Mammary epithelial cell (primary cell): ENCODE measurements at places on chromosomes 1 and 21.

GRCh38 chr1:26785611-26786436 lies 1.9 kb upstream of the PIGV start:
- no peak for DNase-seq

DNA sequence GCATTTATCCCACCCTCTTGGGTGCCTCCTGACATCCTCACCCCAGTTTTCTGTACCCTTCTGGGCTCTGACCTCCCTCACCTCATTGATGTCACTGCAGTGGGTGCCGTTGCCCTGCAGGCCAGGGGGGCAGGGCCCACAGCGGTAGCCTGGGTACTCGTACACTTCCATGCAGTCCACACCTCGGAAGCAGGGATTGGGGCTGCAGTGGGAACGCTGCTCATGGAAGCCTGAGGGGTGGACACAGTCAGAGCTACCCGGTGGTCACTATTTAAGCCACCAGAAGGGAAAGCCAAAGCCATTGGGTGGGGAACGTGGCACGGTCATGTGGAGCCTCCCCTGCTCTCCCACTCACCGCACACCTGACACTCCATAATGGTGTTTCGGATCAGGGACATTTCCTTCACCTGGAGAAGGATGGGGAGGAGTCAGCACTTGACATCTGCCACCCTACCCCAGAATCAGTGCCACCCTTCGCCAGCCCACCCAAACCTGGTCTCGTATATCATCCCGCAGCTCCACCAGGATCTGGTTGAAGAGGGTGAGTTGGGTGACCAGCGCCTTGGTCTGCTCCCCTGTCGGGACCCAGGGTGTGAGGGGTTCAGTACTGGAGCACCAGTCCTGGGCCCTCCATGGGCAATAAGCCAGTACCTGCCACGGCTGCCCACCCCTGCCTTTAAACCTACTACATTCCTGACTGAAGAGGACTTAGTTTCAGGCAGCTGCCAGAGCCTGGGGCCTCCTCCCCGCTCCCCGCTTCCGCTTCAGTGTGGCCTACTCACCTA lies 4.8 kb downstream of the THBS3 start:
- no peak for DNase-seq

DNA sequence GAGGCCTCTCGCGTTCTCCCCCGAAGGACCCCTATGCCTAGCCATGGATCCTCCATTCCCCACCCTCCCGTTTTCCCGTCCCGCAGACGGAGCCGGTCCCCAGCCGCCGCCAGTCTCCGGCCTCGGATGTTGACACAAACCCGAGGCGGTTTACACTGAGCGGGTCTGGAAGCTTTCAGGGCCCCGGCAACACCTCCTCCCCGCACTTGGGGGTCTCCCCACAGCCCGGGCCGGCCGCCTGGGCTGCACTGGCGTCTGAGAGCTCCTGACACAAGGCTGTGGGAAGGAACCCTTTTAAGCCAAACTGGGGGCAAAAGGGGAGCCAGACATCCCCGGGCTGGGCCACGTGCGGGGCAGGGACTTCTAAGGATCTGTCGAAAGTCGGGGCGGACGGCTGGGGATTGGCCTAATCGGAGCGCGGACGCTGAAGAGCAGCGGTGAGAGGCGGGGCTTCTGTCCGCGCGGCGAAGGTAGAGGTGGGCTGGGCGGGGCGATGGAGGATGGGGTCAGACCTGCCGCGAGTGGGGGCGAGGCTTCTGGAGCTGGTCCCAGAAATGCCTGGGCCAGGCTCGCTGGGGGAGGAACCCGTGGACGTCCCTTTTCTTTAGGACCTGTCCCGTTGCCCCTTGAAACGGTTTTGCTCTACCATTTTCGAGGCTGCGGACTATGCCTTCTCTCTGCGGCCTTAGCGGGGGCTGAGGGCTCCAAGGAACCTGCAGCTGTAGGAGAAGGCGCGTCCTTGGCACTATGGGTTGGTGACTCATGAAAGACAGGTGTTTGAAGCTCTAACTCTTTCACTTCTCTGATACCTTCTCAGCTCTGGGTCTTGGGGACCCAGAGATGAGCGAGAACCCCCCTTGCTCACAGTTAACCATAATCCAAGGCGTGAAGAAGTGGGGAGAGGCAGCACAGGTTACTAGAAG lies 1.2 kb upstream of the HPCAL4 start:
- no peak for DNase-seq

GRCh38 chr1:53568540-53568939 lies 109.3 kb downstream of the DMRTB1 start:
- no peak for DNase-seq

DNA sequence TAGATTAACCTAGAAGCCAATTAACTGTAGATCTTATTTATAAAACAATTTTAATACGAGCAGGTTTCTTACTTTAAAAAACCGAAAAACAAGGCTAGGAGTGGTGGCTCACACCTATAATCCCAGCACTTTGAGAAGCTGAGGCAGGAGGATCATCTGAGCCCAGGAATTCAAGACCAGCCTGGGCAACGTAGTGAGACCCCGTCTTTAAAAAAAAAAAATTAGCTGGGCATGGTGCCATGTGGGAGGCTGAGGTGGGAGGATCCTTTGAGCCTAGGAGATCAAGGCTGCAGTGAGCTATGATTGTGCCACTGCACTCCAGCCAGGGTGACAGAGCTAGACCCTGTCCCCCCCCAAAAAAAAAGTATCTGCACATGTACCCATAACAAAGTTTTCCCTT lies 89.3 kb upstream of the QSOX1 start:
- DNase-seq, result no peak

DNA sequence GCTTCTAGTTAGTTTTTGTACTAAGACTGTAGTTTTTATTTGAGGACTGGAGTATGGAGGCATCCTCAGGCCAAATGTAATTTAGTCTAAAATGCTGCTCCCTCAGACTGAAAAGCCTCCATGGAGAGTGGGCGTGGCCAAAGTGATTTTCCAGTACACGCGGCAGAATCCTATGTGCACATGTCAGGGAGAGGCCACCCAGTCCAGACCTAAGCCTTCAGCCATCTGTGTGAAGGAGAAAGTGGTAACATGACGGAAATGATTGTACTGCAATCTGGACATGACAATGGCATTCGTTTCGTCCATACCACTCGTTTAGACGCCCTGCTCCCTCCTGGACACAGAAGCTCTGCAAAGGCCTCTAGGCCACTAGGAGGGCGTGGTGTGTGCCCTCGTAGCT lies 56.2 kb downstream of the PCP4 start:
- no peak for DNase-seq

DNA sequence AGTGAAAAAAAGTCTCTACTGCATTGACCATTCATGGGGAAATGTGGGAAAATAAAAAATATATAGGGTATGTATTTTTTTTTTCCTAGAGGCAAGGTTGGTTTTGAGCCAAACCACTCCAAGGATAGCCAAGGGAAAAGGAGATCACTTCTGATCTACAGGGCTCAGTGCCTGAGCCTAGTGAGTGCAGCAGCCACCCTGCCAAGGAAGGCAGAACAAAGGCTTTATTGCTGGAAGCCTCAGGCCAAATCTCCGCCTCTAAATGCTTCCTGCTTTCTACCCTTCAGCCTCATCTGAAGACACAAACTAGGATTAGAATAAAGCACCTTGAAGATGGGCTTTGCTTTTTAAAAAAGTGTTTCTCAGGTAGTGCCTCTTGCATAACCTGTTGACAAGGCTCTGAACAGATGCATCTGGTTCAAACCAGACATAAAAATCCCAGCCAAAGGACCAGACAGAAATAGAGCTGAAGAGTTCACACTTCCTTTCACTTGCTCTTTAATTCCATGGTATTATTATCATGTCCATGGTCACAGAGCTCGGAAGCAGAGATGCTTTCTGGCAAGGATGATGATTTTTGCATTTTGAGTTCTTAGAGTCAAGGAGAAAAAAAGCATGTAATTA lies 10.5 kb downstream of the C1orf115 start:
- DNase-seq, result peak; percentile 2

- DNase-seq, result no peak
Observed at GRCh38 chr1:204640578-204640977, 45.0 kb downstream of the LRRN2 start.

- DNase-seq, result no peak
Observed at GRCh38 chr1:155996166-155996565, 17.8 kb upstream of the ARHGEF2 start.

DNA sequence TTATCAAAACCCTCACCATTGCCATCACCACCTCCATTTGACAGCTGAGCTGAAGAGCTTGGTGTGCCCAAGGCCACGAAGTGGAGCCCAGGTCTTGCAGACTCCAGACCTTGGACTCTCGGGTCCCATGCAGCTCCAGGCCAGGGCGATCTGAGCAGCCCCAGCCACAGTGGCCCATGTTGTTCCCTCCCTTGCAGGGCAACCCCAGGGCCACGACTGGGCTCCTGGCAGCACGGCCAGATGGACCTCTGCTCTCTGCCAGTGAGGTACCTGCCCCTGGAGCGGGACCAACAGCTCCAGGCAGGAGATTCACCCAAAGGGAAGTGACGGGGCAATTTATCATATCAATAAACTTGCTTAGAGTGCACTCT lies 182.7 kb upstream of the VAMP3 start:
- no peak for DNase-seq

- DNase-seq, result no peak
Observed at GRCh38 chr1:19322481-19322880, 10.4 kb downstream of the SLC66A1 start.

DNA sequence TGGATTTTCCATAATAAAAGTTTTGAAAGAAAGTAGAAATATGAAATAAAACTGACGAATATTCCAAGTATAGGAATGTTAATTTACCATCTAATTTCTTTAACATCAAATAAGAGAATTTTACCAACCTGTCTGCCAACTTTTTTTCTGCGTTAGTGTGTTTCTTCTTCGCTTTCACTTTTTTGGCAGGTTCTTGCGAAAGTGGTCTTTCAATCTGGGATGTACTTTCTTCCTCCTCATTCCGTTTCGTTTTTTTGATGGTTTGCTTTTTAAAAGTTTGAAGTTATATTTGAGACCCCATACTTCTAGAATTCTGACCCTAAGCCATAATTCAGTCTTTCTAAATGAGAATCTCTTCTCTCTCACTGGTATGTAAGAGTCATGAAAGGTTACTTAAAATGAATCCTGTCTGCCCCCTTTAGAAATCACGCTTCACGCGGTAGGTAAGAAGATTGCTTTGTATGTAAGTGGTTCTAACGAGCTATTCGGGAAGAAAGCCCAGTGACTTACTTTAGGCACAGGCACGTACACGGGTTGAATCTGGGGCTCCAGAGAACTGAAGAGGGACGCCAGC lies 580 bp downstream of the RBM34 start:
- no peak for DNase-seq

- no peak for DNase-seq
Observed at GRCh38 chr1:232285138-232285537, 344.8 kb downstream of the SIPA1L2 start.

DNA sequence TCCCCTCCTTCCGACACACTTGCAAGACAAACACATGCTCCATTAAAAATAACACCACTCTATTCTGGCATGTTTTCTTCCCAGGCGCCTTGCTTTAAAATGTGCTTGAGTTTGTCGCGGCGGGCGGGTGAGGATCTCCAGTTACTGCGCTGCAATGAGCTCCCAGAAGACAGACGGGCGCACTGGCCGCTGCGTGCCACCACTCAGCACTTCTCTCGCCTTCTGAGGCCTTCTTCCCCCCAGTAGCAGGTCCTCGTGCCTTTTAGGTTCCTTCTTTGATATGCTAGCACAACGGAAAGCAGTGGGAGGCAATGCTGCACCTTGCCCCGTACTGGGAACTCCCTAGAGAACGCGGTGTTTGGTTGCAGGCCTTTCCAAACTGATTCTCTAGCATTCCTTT lies 279.5 kb upstream of the NR5A2 start:
- DNase-seq, result no peak

DNA sequence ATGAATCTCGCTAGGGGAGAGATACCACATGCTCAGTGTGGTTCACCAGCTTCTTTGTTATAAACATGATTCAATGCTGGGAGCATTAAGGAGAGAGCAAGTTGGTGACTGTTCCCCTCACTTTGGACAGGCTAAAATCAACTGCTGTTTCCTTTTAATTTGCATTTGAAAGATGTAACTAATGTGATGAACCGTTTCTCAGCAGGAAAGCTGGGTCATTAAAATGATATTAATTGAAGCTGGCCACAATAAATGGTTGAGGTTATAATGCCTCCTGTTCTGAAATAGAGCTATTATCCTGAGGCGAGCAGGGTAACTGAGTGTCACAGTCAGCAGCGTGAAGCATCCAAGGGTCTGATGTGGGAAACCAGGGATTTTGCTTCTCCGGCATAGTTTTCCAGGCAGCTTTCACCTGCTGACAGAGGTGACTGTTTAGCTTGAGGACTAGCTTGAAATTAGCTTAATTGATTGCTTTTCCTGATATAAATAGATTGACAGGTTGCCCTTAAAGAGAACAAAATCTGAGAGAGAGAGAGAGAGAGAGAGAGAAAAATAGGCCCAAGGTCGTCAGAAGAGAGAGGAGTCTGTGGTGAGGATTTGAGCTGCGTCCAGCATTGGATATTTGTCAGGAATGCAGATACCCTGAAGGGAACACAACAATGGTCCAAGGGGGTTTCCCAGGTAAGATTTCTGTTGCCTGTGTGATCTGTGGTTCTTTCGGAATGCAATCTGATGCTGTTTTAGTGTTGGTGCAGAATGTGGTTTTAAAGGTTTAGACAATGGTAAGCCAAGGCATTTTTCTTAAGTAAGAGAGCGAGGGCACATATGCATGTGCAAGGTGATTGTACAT lies 209.7 kb downstream of the PATJ start:
- peak; percentile 92 for DNase-seq

- no peak for DNase-seq
Observed at GRCh38 chr1:102837551-102837950, 270.8 kb downstream of the COL11A1 start.

- DNase-seq, result no peak
Observed at GRCh38 chr1:3736708-3737107, 15.5 kb upstream of the CCDC27 start.

DNA sequence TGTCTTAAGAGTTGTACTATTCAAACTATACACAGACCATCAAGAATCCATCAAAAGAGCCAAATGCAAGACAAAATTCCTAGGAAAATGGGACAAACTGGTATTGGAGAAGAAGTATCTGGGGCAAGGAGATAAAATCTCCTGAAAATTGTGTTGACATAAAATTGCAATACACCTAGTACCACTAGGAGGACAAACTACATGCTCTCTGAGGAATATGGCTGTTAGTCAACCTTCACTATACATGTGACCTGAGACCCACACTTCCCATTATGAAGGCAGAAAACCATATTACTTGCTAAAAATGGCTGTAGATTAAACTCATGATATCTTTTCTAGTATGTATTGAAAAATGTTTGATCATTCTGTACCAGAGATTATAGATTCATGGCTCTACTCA lies 30.0 kb downstream of the IRF2BP2 start:
- peak; percentile 18 for DNase-seq

DNA sequence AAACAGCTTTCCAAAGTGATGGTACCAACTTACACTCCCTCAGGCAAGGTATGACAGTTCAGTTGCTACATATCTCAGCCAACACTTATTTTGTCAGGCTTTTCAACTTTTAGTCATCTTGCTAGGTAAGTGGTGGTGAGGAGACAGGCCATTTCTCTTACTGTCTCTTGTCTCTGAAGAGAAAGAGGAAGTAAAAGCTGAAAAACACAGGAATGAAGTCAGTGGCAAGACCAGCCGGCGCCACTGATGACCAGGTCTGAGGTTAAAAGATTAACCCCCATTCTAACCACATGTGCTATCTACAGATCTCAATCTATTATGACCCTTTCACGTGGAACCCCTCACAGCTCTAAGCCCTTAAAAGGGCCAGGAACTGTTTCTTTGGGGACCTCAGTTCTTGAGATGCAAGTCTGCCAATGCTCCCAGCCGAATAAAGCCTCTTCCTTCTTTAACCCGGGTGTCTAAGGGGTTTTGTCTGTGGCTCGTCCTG lies 4.2 kb downstream of the ADCY10 start:
- no peak for DNase-seq
